ENCODE measurements at places on chromosomes 2 and 18.

DNA sequence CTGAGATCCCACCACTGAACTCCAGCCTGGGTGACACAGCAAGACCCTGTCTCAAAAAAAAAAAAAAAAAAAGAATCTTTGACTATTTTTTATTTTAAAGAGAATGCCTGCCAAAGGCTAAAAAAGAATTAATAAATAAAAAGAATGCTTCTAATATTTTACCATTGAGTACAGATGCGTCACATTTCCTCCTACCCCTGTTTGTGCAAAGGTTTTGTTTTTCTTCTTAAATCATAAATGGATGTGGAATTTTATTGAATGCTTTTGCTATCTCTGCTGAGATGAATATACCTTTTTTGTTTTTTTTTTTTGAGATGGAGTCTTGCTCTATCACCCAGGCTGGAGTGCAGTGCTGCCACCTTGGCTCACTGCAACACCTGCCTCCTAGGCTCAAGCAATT is 22.8 kb downstream of the CYBRD1 start:
- DNase-seq = no peak

DNA sequence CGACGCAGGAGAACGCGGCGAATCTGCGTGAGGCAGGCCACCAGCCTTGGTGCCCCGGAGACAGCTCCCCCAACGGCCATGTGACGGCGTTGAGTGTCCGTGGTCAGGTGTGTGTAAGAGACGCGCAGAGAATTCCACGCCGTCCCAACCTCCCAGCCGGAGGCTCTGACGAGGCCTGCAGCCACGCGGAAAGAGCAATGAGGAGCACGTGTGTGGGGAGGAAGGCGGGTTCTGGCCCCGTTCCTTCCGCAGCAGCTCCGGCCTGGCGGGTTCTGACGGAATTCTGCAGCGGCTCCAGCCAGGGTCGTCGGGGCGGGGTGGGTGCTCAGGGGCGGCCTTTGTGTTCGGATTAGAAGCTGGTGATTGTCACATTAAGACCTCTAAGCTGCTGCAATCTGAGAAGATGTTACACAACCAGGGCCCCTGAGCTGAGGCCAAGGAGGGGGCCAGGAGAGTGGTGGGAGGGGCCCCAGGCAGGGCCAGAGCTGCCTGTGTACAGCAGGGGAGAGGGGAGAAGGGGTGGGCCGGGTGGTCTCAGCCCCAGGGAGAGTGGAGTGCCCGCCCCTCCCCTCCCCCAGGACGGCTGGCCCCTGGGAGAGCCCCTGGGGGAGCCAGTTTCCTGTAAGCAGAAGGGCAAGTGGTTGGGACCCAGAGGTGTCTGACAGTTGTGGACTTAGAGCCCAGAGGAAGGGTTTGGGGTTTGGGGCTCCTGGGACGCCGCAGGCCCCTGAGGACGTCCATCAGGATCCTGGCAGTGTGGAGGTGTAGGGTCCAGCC is 5.1 kb upstream of the GAL3ST2 start:
- DNase-seq = peak; percentile 32

- DNase-seq = no peak
Observed at GRCh38 chr2:46326231-46326980, 29.2 kb downstream of the EPAS1 start.

GRCh38 chr2:38016219-38016618 is 59.7 kb downstream of the CYP1B1 start:
- no peak for DNase-seq

DNA sequence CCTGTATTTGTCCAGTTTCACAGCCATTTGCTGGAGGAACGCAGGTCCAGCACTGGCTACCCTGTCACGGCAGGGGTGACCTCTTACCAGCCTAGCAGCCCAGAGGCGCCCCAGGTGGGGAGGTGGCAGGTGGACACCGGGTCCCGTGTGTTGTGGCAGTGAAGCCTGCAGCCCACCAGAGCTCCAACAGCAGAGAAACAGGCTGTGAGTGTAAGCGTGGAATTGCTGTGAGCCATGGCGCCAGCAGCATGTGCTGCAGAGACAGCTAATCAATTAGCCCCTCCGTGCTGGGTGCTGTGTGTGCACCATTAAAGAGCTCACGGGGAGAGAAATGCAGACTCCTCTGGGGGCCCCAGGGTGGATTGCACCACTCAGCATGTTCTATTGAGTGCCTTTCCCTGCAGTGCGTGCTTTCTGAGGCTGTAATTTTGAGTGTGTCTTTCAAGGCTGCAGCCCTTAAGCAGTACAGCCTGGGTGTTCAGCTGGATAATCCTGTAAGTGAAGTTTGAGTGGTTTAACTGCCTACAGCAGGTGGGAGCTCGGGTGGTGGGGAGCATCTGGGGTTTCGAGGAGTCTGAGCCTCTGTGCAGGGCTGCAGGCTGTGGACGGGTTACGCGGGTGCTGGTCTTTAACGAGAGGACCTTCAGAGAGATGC is 15.9 kb downstream of the RTP5 start:
- DNase-seq = no peak

DNA sequence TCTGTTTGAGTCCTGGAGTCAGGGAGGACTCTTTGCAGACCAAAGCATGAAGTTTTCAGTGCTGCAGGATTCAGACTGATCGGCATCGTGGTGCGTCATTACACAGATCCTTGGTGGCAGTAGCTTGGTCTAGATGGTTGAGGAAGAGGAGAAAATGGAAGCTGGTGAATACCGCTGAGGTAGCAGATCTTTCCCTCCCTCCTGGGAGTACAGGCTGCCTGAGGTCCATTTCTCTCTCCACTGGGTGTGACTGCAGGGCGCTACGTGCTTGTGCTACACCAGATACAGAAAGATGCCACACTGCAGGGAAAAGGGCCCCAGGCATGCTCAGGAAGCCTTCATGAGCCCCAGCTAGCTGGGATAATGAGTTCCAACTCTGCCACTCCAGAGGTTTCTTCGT is 3.3 kb upstream of the CNDP1 start:
- DNase-seq = no peak

DNA sequence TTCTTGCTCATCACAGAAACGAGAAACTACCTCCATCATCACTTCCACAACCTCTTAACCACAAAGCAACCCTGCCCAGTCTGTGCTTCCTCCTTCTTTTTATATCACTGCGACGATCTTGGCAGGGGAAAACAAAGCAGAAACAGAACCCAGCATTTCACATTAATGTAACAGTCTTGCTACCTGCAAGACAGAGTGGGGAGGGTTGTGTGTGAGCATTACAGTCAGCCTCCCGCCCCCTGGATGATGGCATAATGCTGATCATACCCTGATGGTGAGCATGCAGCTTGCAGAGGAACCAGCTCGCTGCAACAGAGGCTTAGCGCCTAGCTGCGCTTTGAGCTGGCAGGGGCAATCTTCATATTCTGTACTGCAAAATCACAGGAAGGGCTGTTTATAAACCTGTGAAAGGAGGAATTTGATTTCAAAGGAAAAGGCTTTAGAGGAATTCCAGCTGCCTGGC is 376.1 kb downstream of the IRS1 start:
- peak; percentile 37 for DNase-seq

GRCh38 chr18:58305792-58306191 is 261.8 kb downstream of the NEDD4L start:
- DNase-seq = no peak

DNA sequence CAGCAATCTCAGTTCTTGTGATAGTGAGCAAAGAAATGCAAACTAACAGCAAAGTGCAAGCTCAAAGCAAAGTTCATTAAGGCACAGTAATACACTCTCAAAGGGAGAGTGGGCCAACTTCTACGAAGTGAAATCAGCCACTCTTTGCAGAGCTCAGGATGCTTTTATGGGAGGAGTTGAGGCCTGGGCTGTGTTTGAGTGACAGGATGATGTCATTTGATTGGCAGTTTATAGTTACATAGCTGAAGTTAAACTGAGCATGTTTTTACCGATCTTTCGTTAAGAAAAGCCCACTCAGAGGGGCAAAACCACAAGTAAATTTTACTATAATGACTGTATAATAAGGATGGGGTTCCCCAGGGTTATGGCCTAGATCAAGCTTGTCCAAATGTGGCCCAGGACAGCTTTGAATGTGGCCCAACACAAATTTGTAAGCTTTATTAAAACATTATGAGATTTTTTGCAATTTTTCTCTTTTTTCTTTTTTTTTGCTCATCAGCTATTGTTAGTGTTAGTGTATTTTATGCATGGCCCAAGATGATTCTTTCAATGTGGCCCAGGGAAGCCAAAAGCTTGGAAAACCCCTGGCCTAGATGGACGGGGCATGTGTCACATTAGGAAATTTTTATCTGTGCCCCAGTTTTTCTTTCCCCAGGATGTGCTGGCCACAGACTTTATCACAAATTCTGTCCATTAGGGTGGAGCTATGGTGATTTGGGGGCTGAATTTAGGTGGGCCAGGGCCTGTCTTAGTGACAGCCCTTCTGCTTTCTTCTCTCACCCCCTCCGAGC is 8.3 kb upstream of the DNAH7 start:
- no peak for DNase-seq

GRCh38 chr2:191270306-191271161 is 25.3 kb downstream of the MYO1B start:
- no peak for DNase-seq

Data from activated naive CD8-positive, alpha-beta T cell treated with anti-CD3 and anti-CD28 coated beads, Interleukin-2, amount 10 ng/mL, durations not matched to agents 7 days and 5 days (primary cell).